ENCODE measurements at places on chromosomes 4 and X.
A peak's percentile ranks its signal among the peaks of the same experiment; 100 is the strongest.

DNA sequence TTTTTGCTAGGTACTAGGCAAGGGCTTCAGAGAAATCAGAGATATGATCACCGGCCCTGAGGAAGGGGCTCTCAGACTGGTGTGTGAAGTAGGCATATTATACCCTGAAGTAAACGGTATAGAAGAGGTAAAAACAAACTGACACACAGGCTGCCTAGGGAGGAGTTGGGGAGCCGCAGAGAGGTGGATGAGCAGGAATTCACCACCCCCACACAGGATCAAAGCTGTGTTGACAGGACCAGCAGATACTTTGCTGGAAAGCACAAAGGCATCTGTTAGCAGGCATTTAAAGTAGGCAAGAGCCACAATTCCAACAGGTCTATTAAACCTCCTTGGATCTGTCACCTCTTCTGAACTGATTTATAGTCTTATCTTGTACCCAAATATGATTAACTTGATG lies 71.8 kb upstream of the GPR34 start:
- DNase-seq: no peak

- DNase-seq: no peak
Measured at GRCh38 chr4:47852136-47852535, 14.3 kb upstream of the CORIN start.

DNA sequence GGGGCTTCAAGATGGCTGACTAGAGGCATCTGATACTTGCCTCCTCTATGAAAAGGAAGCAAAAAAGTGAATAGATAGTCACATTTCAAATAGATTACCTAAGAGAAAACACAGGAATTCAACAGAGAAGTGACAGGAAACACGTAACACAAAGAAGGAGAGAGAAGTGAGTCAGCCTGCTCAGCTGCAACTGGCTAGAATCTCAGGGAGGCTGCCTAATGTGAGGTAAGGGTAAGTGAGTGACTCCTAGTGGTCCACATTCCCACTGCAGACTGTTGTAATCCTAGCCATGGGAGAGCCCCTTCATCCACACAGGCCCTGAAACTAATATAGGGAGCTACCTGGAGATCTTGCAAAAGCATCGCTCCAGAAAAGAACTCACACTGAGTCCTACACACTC lies 179.2 kb downstream of the SLC7A11 start:
- no peak for DNase-seq

DNA sequence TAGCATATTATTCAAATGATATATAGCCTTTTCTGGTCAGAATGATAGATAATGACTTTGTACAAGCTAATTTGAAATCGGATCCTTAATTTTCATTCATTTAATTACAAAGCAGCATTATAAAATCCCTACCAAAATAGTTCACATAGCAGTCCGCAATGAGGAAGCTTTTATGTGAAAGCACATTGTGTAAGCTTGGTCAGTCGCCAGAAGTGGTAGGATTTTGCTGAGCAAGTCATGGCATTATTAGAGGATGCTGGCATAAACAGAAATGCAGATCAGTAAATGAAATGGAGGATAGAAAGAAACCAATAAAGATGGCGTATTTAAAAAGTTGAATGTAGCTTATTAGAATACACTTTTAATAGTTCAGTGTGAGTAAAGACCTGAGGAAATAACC lies 93.2 kb upstream of the DIAPH2 start:
- DNase-seq: no peak

GRCh38 chr4:41212616-41213203 lies 1.6 kb downstream of the APBB2 start:
- peak; percentile 16 for DNase-seq

GRCh38 chrX:55624403-55624802 lies 1.2 kb downstream of the FOXR2 start:
- no peak for DNase-seq

DNA sequence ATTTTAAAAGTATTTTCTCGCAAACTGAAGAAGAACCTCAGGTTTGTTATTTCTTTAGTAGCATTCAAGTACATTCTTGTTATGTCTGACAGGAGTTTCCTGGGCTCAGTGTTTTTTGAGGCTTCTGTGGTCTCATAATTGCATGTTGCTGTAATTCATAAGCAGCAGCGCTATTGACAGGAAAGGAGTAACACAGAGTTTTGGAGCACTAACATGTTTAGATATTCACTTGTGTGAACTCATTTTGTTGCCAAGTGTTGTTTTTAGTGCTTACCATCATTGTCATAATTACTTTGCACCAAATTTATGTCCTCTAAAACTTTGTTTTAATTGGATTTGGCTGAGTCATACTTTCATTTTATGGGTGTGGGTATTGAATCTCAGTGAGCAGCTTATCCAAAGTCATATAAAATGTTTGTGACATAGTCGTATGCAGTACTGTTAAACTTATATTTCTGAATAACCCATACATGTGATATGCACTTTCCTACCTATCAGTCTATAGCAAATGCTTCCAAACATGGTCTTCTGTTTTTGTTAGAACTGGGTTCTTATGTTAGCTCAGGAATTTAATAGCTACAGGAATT lies 358.7 kb upstream of the CTSO start:
- no peak for DNase-seq

DNA sequence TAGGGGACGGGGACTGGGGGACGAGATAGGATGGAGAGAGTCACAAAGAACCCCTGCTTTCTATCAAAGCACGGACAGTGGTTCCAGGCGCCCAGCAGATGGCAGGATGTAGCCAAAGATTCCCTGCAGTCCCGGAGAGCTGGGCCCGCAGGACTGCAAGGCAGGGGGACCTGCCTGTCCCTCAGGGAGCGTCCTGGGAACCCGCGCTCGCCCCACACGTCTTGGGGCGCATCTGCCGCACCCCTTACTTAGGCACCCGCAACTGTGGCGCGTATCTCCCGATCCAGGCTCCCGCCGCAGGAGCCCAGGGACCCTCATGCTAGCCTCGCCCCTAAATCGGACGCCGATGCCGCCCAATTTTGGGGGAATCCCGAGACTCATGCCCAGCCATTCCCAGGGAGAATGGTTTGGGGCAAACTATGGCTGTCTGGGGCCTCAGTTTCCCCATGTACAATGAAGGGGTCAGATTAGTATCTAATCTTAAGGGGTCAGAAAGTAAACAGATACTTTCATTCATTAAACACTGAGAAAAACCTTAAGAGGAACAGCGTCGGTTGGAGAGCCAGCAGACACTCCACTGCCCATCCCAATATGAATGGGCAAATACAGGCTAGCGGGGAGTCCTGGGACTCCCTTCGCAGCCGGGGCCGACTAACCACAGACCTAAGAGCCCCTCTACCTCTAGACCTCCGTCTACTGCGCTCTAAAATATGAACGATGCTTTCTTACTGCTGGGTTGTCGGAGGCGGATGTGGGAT lies 581 bp upstream of the STK32B start:
- peak; percentile 30 for DNase-seq

- DNase-seq: no peak
Measured at GRCh38 chr4:133513901-133514300, 364.8 kb downstream of the PCDH10 start.

- no peak for DNase-seq
Measured at GRCh38 chr4:118810991-118811764, 24.7 kb downstream of the SEC24D start.

DNA sequence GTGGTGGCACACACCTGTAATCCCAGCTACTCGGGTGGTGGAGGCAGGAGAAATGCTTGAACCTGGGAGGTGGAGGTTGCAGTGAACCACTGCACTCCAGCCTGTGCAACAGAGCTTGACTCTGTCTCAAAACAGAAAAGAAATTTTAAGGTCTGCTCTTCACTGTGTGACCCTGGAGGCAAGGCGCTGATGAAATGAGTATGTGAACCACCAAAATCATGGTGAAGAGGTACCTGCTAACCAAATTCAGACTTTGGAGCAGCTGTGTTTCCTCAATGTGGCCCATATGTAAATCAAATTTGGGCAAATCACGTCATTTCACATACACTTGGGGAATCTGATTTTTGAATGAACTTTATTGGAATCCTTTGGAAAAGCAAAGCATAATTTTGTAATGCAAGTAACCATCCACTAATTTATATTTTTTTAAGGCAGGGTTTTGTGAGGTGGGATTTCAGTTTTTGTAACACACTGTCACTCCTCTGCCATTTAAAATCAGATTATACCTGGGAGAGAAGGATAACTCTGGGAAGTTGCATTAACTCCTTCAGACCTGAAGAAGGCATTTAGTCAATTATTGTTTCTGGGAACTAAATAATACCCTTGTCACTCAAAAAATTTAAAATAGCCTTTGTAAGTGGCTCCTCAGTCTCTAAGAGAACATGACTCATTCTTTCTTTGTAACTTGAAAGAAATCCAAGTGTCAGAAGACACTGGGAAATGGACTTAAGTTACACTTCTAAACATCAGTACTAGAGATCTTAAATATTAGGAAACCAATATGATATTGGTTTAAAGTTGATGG lies 24.0 kb downstream of the DOCK11 start:
- peak; percentile 33 for DNase-seq

GRCh38 chr4:24477919-24478318 lies 106.4 kb downstream of the DHX15 start:
- no peak for DNase-seq

DNA sequence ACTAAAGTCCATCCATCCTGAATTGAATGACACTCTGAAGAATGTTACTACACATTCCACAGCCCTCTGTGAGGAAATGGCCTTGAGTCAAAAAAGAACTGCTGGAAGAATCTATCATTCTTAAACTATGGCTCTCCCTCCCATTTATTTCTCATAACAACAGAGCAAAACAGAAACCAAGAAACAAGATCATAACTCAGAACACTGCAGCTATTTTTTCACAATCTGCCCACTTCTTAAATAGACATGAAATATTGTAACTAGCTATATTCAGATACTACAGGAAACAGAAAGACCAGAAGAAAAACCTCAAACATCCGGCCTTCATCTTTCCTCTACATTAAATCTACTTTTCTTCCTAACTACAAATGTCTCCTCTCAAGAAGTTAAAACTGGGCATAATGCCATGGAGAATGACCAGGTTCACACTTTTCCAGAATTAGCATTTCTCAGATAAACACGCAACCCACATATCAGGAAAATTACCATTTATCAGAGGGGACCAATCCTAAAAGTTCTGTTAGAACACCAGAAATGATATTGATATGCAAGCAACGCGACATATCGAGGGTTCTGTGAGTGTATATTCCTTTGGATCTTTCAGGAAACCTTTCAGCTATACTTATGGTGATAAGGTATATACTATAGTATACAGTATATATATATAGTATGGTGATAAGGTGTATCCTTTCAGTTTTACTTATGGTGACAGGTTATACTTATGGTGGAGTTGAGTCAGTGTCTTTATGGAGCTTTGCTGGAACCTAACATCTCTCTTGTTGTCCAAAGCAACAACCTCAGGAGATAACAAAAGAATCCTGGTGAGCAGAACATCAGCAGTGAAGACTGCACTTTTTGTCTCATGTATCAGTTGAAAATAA lies 60.4 kb upstream of the IRF2 start:
- no peak for DNase-seq

DNA sequence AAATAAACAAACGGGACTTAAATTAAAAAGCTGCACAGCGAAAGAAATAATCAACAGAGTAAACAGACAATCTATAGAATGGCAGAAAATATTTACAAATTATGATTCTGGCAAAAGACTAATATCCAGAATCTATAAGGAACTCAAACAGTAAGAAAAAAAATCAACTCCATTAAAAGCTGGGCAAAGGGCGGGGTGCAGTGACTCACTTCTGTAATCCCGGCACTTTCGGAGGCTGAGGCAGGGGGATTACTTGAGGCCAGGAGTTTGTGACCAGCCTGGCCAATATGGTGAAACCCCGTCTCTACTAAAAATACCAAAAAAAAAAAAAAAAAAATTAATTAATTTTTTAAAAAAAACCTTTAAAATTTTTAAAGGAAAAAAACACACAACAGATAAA lies 109.0 kb downstream of the ATP11C start:
- peak; percentile 54 for DNase-seq

- no peak for DNase-seq
Measured at GRCh38 chr4:3190549-3190948, 58.4 kb upstream of the MSANTD1 start.

All from SJSA1 (cell line).